SK-N-SH (cell line): ENCODE measurements at places on chromosomes 12 and 14.

- DNase-seq, result no peak
Measured at GRCh38 chr12:52920937-52921336, 16.1 kb upstream of the KRT8 start.

DNA sequence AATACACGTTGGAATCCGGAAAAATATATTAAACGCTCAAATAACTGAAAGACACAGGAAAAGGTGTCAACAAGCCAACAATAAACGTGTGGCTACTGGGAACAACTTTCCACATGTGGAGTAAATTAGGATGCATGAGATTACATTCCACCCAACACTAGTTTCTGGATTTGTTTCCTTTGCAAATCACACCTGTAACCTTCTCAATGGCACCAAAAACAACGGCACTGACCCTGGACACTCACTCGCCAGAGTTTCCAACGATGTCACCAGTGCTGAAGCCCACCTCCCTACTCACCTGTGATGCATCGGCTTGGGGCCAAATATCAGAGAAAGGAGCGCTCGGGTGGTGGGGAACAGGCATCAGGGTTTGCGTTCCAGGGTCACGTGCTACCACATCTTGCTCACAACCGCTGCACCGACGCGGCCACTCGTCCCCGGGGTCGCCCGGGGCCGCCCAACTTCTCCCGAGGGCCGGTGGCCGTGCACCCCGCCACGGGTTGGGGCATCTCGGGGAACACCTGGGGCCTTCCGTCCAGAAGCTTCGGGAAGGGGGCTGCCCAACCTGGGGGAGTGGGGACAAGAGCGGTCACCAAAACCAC, 629 bp downstream of the PRDM4 start:
- peak; percentile 58 for DNase-seq

DNA sequence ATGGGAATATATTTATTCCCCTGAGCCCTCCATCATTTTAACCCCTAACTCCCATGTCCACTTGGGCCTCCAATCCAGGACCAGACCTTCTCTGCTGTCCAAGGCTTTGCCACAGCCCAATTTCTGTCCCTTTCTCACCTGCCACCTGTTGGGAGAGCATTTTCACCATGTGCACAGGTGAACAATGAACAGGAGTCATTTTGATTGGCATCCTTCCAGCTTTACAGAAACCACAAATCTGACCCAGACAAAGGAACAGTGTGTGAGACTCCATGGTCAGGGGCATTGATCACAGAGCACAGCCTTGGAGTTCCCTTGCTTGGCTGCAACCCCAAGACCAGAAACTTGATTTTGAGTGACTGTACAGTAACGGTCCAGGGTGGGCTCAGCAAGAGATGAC, 91.9 kb downstream of the CRACR2A start:
- DNase-seq, result no peak

GRCh38 chr12:60093428-60093827, 497.6 kb downstream of the SLC16A7 start:
- no peak for DNase-seq

GRCh38 chr14:55897031-55897430, 221.2 kb upstream of the PELI2 start:
- no peak for DNase-seq

- no peak for DNase-seq
Measured at GRCh38 chr14:51004352-51004800, 60.1 kb upstream of the PYGL start.

DNA sequence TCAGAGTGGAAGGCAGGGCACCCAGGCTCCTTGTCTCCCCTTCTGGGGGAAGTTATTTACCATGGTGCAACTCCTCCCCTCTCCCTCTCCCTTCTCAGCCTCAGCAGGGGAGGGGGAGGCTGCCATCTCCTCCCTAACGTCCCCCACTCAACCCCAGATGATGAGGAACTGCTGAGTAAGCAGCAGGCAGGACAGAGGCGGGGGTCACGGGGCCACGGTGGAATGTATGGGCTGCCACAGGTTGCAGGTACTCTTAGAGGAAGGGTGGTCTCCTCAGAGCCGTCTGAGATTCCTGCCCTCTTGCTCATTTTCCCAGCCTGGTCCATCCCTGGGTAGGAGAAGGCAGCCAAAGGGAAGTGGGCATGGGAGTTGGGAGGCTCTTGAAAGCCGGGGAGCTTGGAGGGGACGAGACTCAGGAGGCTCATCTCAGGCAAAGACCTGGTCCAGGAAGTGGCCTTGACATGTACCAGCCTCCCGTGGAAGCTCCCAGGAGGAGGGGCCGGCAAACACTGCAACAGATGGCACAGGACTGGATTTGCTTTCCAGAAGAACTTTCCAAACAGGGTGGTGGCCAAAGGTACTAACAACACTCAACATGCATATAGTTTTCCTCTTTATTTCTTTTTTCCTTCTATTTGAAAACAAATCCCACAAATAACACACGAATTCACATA, 19.0 kb downstream of the RIN3 start:
- no peak for DNase-seq

- no peak for DNase-seq
Measured at GRCh38 chr12:97308576-97309198, 153.9 kb upstream of the RMST start.

- peak; percentile 93 for DNase-seq
Measured at GRCh38 chr12:113152835-113153814, 3.6 kb downstream of the CFAP73 start.

DNA sequence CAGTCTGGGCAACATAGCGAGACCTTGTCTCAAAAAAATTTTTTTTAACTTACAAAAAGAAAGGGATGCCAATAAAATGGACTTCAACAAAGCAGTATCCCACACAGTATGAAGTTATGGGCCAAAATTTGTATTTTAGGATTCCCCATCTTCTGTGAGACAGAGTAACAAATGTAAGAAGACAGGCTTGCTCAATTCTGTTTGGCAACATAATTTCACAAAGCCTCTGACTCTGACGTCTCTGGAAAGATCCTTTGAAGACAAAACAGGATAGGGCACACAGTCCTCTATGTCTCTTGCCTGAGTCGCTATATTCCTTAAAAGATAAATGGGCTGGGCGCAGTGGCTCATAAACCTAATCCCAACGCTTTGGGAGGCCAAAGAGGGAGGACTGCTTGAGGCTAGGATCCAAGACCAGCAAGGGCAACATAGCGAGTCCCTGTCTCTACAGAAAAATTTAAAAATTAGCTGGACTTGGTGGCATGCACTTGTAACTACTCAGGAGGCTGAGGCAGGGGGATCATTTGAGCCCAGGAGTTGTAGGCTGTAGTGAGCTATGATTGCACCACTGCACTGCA, 1.1 kb upstream of the HOMEZ start:
- no peak for DNase-seq

- DNase-seq, result no peak
Measured at GRCh38 chr12:28121433-28121832, 68.8 kb upstream of the CCDC91 start.

GRCh38 chr12:31620311-31620710, 29.4 kb upstream of the DENND5B start:
- DNase-seq, result no peak

GRCh38 chr14:62364800-62365280, 602.6 kb downstream of the SNAPC1 start:
- no peak for DNase-seq

DNA sequence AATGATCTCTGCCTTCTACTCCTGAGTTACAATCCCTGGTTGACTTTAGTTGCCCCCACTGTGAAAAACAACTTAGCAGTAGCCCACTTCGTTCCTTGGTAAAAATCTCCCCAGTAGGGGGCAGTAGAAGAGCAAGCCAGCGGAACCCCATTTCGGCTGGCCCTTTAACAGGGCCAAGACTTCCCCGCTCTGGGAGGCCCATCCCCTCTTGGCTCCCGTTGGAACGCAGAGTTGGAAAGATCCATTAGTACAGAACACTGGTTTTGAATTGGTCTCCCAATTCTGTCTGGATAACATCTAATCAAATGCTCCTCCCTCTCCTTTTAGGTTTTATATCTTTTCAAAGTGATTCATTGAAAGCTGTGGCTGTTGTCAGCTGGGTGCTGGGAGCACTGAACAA, 1133.3 kb downstream of the BCL11B start:
- peak; percentile 17 for DNase-seq

DNA sequence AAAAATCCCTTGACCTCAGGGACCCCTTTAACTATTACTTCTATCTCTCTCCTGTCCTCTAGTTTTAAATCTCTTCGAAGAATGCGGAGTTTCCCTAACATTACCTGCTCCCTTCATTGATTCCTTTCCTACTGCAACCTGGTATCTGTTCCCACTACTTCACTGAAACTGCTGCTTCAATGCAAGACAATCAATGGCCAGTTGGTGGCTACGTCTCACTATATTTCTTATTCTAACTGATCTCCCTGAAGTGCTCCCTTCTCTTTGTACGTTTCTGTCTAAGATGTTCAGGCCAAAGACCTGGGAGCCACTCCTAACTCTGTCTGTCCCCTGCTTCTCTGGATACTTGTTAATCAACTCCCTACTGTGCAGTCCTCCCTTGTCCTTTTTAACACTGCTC, 10.3 kb upstream of the KCNA1 start:
- DNase-seq, result no peak

DNA sequence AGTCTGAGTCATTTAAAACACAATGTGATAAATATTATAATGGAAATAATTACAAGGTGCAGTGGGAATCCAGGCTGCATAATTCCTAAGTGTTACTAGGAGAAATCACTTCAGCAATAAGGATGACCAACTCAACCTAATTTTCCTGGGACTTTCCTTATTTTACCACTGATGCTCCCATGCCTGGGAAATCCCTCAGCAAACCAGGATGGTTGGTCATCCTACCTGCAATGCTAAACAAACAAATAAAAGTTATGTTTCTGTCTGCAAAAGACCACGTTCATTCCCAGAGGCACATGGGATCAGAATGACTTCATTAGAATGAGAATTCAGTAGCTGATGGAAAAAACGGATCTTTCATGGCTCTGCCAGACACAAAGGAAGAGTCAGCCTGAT, 130.8 kb upstream of the RAP1B start:
- DNase-seq, result no peak

DNA sequence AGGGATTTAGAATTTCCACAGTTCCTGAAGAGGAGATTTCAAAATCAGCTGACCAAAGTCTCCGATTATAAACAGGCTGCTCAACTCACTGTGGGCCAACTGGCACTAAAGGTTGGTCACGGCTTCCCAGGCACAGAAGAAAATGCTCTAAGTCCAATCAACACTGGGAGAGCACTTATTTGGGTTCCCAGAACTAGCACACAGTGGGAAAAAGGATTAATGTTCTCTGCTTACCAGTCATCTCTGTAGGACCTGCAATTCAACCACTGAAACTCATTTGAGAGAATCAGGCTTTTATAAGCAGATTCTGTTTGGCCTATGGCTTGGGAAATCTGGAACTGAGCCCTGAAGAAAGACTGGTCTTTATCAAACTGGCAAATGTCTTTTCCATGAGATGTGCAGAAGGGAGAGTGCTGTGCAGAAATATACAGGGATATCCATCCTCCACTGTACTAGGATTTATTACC, 49.4 kb downstream of the ABCC9 start:
- no peak for DNase-seq

DNA sequence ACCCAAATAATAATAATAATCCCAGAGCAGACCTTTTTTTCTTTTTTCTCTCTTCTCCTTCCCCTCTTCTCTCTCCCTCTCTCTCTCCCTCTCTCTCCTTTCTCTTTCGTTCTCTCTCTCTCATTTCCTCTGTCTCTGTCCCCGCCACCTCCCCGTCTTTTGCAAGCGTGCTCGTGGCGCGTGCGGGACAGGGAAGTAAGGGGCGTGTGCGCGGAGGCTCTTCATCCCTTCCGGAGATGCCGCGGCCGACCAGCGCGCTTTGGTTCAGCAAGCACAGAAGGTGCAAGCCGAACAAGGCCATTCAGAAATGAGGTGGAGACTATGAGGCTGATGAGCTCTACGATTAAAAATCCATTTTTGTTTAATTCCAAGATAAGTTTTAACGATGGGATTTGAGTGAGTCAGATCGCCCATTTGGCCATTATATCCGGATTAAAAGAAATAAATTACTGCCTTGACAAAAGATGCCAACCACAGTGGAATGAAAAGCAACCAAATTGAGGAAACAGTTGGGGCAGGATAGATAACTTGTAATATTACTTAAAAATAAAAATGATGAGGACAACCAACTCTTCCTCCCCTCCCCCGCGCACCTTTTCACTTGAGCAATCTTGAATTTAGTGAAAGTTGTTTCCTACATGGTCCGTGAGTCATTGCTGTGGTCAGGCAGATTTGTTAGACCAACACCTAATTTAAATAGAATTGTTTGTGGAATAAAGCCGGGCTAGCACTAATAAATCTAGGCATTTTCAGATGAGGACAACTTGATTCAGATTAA, 1.2 kb upstream of the AMIGO2 start:
- no peak for DNase-seq

GRCh38 chr14:103927566-103927965, 690 bp upstream of the TDRD9 start:
- DNase-seq, result no peak

GRCh38 chr12:128471491-128471890, 204.5 kb downstream of the TMEM132C start:
- DNase-seq, result no peak

DNA sequence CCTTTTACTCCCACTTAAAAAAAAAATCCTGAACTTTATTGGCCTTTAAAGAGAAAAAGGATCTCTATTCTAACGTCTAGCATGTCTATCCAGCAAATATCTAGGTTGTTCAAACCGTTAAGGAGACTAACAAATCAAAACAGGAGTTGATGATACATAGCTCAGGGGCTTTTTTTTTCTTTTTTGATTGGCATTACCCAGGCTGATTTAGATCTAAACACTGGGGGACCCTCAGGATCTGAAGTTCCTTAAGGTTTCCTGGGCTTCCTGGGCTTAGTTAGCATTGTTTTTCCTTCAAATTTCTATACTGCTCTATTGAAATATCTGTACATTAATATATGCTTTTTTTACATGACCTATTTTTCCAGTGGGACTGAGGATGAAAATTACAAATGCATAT, 42.3 kb downstream of the EFCAB11 start:
- DNase-seq, result no peak

DNA sequence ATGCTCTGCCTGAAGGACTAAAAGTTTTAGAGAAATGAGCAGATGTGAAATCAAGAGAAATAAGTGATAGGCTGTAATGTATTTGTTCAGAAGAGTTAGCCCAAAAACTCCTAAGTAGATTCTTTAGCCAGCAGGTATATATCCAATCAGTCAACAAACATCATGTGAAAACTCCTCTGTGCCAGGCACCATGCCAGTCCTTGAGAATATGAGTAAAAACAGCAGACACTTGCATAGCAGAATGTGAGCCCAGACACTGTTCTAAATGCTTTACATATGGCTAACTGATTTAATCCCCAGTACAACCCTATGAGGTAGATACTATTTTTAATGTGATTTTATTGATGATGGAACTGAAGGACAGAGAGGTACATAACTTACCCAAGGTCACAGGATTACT, 329.8 kb downstream of the PAWR start:
- DNase-seq, result no peak

GRCh38 chr12:100171248-100171647, 28.6 kb upstream of the BLTP3B start:
- no peak for DNase-seq

DNA sequence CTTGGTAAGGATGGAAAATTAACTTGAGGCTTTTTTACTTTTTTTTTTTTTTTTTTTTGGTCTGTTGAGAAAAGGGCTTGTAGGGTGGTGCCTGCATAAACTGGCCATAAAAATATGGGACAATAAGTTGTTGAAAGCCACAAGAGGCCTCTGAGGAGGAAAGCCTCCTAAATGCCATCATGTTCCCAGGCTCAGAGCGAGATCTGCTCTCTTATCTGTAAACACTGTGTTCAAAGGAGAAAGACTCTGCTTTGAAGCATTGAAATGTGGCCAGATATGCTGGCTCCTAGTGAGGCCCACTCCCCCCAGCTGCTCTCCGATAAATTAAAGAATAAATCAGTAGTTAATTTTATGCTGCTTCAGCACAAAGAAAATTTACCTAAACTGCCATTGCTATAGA, 504.9 kb downstream of the DIO2 start:
- DNase-seq, result no peak
